Femur (tissue), 1 donor: ENCODE measurements at places on chromosomes 11 and 22.

DNA sequence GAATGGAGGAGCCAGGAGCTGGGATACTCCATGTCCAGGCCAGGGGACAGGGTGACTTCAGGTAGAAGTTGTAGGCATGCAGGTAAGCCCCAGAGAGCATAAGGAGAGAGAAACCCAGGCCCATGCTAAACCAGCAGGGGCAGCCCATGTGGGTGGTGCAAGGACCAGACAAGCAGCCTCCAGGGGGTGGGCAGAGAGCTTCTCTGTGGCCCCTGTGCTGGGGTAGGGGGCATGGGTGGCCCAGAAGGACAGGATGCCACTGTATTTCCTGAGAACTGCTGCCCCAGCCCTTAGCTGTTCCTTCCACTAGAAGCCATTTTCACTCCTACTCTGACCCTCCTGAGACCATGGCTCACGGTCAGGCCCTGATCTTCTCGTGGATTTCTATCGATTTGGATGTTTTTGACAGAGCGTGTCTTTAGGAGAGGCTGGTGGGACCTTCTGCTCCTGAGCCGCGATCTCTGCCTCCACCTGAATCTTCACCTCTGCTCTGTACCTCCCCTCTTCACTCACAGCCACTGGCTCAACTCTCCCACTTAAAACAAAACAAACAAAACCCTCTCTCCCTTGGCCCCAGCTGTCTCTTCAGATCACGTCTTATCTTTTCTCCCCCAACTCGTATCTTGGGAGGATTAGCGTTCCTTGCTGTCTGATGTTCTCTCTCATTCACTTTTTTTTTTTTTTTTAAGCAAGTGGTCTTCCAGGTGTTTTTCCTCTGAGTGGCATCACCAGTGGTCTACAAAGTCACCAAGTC, 112.2 kb downstream of the NECTIN1 start:
- DNase-seq, result no peak

GRCh38 chr11:133928628-133929059, 28.1 kb downstream of the IGSF9B start:
- no peak for DNase-seq

GRCh38 chr11:111409915-111410314, 30.8 kb upstream of the POU2AF1 start:
- no peak for DNase-seq

DNA sequence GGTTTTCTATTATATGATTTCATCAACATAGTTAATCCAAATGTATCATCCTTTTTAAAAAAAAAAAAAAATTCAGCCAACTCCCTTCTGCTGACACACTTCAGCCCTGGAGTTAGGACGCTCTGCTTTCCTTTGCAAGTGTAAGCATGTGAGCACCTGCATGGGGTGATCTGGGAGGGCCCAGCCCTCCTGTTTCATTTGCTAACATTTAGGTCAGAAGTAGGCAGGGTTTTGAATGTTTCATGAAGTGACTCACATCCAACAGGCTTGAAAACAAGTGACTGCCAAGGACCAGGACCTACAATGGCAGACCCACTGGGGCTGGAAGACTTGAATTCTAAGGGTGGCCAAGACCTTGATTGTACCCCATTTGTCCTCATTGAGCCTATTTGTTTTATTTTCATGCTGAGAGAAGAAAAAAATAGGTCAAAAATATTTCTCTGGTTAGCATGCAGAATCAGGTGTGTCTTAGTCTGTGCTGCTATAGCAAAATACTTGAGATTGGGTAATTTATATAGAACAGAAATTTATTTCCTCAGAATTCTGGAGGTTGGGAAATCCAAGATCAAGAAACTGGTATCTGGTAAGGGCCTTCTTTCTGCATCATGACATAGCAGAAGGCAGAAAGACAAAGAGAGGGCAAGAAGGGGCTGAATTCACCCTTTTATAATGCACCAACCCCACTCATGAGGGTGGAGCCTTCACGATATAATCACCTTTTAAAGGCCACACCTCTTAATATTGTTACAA, 137.6 kb downstream of the CD44 start:
- DNase-seq, result no peak

GRCh38 chr11:97964332-97965004, 1056.3 kb upstream of the CNTN5 start:
- DNase-seq, result no peak
